ENCODE measurements at places on chromosomes 1 and 21.

DNA sequence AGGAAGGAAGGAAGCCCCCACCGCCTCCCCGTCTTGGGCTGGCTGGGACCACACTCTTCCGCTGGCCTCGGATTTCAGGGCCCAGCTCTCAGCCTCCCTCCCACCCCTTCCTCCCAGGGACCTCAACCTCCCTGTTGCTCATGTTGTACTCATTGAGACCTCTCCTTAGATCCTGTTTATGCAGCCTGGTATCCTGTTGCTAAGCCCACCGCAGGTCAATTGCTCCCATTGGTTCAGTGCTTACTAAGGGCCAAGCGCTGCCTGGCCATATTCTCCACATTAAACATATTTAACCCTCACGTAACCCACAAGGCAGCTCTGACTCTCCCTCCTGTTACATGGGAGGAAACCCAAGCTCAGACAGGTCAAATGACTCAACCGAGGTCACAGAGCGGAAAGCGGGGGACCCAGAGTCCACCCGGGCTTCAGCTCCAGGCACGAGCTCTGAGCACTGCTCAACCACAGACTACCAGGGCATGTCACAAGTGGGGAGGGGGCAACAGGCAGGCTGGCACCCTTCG lies 23.2 kb upstream of the H6PD start:
- no peak for DNase-seq

DNA sequence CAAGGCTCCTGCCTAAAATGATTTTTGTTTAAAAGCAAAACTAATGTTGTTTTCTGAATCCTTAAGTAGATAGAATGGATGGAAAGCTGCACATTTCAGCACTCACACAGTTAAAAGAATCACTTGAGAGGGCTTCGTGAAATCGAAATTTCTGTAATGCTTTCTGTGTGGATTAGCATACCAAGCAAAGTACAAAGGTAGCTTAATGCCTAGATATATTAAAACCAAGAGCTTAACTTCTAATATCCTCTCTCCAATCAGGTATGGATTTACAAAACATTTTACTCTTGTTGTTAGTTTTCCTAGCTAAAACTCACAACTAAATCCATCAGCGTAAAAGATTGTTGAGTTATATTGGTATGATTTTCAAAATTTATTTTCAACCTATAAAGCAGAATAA lies 378.8 kb upstream of the PRMT6 start:
- no peak for DNase-seq

DNA sequence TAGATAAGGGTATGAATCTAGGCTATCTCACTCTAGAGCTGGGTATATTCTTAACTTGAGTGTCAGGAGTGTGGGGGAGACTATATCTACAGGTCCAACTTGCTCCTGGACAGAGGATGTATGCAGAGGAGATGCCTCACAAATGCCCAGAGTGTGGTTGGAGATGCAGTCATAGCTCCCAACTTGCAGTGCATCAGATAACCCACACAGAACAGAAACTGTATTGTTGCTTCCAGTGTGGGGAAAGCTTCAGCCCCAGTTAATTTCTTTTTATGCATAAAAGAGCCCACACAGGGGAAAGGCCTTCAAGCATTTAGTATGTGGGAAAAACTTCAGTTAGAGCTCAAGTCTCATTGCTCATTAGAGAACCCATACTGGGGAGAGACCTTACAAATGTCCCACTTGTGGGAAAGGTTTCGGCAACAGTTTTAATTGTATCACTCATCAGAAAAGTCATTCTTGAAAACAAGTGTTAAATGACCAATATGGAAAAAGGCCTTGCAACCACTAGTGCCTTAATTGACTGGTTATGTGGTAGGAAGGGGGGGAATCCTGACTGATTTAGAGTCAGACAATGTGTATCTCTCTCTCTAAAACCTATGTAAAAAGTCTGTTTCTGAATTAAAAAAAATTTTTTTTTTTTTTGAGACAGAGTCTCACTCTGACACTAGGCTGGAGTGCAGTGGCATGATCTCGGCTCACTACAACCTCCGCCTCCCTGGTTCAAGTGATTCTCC lies 67.9 kb downstream of the EBNA1BP2 start:
- DNase-seq: no peak

- no peak for DNase-seq
Observed at GRCh38 chr1:160081261-160081936, at the start of gene KCNJ9. Gene KCNJ9 (plus strand): TSS chr1:160081538. CDS start chr1:160084031, 2,493 bp downstream.

- DNase-seq: no peak
Observed at GRCh38 chr1:151847867-151848596, 5.5 kb downstream of the THEM5 start.

DNA sequence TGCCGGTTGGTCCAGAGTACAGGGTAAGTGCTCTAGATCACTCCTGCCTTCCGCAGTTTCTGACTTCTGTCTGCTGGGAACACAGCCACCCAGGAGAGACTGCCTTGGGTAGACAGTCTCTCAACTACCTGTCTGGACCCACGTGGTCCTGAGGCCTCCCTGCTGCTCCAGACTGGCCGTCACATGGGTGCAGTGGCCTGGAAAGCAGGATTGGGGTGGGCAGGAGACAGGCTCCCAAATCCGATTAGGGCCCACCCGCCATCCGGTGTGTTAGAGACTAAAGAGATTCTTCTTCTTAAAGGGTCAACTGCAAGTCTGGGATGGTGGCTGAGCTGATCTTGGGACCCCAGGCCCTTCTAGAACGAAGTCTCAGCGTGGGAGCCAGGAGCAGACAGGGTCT lies 105.5 kb downstream of the EBNA1BP2 start:
- DNase-seq: no peak

GRCh38 chr1:32122151-32122550 lies 14.3 kb downstream of the KPNA6 start:
- DNase-seq: no peak

DNA sequence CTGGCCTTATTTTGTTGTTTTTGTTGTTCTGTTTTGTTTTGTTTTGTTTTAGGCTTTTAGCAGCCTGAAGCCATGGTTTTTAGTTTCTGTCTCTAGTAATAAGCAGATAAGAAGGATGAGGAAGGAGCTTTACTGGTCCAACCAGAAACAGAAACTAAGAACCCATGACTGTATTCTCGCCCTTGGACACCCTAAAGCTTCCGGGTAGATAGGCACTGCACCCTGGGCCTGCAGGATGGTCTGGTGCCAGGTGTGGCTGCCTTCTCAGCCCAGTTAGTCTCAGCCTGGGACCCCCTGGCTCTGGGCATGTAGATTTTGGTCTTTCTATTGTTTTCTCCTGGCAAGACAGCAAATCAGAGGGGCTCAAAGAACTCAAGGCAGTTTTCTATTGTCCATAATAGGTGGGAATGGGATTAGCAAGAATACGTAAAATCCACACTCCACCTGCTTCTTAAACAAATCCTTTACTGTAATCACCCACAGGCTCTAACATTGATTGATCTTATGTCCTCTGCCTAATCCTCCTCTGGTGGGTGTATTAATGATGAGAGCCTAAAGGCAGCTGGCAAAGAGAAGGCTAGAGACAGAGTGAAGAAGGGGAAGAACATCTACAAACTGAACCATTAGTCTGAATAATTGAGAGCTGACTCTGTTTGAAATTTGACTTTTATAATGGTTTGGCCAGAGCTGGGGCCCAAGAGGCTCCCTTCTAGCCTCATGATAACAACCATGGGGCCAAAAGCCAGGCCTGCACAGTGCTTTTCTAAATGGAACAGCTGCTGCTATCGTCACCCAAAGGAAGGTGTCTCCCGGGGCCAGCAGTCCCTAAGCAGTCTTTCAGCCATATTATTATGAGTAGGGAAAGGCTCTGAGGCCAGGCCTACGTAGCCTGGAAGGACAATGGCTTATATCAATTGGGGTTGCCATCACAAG lies 106.8 kb upstream of the ATP1A1 start:
- no peak for DNase-seq

DNA sequence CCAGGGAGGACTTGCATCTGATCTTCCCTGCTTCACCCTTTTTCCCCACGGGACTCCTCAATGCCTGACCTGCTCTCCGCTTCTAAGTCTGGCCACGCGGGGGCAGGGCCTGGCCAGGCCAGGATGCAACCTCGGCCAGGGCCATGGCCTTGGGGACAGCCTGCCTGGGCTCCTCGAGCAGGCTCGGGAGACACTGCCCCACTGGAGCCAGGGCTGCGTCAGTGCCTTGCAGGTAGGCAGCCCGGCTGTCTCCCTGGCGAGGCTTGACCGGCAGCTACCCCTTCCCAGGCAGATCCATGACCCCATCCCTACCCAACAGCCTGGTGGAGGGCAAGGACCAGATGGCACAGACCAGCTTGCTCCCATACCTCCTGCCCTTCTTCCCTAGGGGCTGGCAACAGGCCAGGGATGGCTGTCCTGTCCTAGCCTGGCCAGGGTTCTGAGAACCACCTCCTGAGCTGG lies 2.7 kb upstream of the PRDM16 start:
- DNase-seq: no peak

- no peak for DNase-seq
Observed at GRCh38 chr1:84271441-84272151, 29.9 kb upstream of the SAMD13 start.
